ENCODE measurements at places on chromosomes 2 and 18. TPM values are rescaled to one million over a fixed set of nuclear protein-coding genes. Genes with fewer than 3 reads are reported as not detected.

DNA sequence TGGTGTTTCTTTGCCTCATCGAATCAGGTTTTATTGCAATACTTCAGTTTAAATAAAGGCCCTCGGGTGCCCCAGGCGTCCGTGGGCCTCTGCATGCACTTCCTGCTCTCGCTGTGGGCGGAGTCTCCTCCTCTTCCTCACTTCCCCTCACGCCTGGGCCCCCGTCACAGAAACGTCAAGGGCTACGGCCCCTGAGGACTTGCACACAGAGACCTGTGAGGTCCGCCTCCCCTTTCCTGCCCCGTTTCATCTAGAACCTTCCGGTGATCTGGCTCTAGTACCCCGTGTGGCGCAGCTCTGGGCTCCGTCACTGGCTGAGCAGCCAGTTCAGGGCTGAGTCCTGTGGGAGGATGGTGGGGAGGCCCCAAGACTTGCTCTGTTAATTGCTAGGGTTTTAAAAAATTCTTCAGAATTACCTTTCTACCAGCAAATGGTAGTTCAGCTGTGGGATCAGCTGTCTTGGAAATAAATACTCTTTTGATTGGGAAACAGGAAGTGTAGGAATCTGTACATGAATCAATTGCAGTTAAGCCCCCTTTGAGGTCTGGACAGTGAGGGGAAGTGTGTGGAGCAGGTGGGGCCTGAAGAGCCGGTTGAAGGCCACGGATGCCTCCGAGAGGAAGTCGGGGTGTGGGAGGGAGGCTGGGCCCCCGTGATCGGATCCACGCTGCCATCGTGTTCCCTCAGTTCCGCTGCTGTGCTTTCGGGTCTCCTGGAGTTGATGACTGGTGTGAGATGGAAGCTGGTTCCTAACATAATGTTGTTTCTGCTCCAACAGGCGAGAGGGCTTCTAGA is 10.2 kb downstream of the NFATC1 start:
- peak; percentile 54 for DNase-seq

DNA sequence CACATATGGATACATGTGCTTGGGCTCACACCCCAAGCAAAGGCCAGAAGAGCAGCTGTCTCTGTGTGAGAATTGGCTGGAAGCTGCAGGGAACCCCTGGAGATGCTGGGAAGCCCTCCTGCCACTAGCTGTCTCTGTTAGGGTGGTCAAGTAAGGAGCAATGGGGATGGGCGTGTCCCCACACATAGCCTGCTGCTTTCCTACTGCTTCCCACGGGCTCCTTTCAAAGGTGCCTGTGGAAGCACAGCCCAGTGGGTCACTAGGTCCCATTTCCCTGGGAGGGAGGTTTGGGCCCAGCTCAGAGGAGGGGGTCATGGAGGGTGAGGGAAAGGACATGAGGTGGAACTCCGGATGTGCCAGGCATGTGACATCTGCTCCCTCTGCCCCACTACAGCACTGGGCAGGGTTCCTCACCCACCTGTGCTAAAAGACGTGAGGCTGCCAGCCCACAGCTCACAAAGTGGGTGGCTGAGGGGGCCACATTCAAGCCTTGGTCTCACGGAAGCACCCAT is 24.4 kb upstream of the MAL start:
- DNase-seq: no peak

DNA sequence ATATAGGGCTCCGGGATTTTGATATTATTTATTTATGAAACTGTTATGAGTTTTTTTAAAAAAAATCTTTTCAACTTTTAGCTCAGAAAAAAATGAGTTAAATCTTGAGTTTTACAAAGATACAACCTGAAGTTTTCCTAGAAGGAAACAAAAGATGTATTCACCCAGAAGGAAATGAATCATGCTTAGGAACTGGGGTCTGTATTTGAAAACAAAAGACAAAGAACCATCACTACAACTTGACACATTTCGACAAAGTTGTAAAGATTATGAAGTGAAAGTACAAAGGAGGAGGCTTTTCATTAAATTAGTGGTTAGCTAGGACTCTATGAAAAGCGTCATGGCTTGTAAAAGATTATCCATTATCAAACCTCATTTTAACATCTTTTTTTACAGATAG is 143.3 kb downstream of the PDE1A start:
- DNase-seq: no peak

DNA sequence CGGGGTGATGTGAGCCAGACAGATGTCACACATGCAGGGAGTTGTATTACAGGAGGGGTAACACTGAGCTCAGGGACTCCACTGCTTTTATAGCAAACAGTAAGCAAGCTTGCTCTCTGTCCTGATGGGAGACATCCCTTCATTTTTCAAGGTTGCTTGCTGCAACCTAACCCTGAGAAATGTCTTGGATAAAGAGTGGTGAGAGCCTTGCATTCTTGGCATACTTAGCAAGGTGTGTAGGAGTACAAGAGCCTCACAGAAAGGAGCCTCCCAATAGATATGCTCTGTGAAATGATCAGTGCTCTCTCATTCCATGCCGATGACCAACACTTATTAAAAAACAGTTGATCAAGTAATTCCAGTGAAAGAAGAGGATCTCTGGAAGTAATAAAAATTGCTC is 8.1 kb downstream of the PFN4 start:
- no peak for DNase-seq

GRCh38 chr18:25830787-25831186 is 259.6 kb downstream of the SS18 start:
- DNase-seq: peak; percentile 37

Gene ASB18
- 11.3 TPM for total RNA-seq

- no peak for DNase-seq
These were observed 36.9 kb upstream of the SLC14A1 start for GRCh38 chr18:45686891-45687611.

Gene SP9
- total RNA-seq: not detected

DNA sequence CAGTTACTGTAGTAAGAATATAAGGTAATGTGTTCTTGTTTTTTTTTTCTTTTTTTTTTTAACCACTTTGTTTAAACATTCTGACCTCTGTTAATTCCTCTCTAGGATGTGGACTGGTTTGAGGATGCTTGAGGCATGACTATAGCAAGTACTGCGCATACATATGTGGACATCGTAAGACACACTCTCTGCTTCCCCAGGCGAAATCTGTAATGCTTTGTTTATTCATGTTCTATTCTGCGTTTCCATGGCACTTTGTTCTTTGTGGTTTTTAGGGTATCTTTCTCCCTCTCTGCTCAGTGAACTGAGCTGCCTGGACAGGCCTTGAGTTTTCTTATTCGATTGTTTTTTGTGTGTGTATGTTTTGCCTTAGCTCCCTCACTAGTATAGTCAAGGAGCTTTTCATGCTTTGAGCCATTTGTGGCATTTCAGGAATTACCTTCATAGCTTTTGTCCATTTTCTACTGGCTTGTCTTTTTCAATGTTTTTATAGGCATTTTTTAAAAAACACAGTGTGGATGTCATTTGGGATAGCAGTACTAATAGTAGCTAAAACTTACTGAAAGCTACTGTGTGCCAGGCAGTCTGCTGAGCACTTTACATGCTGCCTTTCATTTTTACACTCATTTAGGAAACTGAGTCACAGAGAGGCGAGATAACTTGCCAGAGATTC is 1.9 kb upstream of the SH3BP4 start:
- no peak for DNase-seq

GRCh38 chr2:44269831-44270230 is 5.4 kb upstream of the SLC3A1 start:
- no peak for DNase-seq

- peak; percentile 47 for DNase-seq
These were observed 218.4 kb upstream of the REV1 start for GRCh38 chr2:99708231-99708630.

GRCh38 chr2:162221064-162221463 is 22.2 kb downstream of the FAP start:
- peak; percentile 50 for DNase-seq

DNA sequence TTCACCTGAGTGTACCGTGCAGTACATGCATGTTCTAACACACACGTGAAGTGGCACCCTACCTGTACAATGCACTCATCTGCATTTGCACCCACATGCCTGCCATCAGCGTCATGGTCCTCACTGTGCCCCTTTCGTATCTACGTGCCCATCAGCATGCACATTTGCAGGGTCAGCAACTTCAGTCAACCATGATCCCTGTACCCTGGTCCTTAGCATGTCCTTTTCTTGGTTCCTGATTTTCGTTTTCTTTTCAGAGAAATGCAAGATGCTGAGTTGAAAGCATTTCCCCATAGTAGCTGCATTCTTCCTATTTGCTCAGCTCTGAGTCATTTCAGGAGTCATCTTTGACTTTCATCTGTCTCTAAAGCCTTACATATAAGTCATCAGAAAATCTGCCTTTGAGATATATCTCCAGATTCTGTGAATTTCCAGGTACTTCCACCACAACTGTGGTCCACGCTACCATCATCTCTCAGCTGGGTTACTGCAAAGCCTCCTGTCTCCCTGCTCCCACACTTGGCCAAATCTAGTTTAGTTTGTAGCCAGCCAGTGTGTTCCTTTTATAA is 14.7 kb upstream of the PUM2 start:
- DNase-seq: no peak

GRCh38 chr2:46644690-46645385 is 165.5 kb downstream of the TMEM247 start:
- DNase-seq: no peak

DNA sequence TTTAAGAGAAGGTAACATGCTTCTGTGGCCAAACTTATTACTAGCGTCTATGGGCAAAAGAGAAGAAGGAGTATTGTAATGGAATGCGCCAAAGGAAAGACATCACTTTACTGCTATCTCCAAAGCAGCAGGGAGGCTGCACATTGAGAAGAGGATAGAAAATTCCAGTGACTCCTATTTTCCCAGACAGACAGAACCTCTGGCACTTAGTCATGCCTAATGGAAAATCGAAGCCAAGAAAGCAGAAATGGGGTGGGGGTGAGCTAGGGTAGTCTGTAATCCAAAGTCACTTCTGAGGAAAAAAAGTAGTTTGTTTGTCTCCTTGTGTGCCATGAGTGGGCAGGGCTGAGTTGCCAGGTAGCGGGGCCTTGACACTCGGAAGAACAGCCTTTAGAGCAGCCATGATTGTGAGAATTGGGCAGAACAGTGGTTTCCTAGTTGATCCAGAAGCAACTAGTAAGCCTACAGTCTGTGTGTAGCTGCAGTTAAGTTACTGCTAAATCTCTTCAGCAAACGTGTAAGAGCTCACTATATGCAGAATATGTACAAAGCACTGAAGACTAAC is 79.4 kb upstream of the FOSL2 start:
- no peak for DNase-seq

Gene SALL3
- 0.36 TPM for total RNA-seq

DNA sequence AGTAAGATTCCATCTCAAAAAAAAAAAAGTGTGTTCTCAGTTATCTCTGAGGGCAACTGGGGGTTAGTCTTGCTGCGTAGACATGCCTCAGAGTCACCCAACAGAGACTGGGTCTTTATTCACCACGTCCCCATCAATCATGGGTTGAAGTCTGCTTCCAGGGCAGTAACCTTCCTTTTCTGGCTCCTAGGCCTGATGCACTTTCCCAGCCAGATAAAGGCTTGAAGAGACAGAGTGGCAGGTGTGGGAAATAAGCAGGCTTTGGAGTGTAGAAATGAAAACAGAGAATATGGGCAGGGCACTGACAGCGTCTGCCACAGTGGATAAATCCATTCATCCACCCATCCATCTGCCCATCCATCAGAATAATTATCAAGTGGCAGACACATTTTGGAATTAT is 134.1 kb upstream of the LGALSL start:
- no peak for DNase-seq

Gene CHST10
- 11.6 TPM for total RNA-seq

Gene PTH2R
- not detected for total RNA-seq

GRCh38 chr2:65371074-65371434 is 61.3 kb downstream of the SPRED2 start:
- no peak for DNase-seq

Gene DPYSL5
- not detected for total RNA-seq

Gene MOGAT1
- 0.44 TPM for total RNA-seq

- DNase-seq: no peak
These were observed 2.5 kb downstream of the DCC start for GRCh38 chr18:52342456-52342855.

Gene ORC2
- 24.5 TPM for total RNA-seq

Gene ZBTB7C
- total RNA-seq: 2.7 TPM

Gene OTOS
- total RNA-seq: not detected

Gene EFEMP1
- 72.3 TPM for total RNA-seq

Gene XIRP2
- total RNA-seq: 364 TPM

Gene HOXD10
- total RNA-seq: not detected

Gene GIGYF2
- total RNA-seq: 59.9 TPM

DNA sequence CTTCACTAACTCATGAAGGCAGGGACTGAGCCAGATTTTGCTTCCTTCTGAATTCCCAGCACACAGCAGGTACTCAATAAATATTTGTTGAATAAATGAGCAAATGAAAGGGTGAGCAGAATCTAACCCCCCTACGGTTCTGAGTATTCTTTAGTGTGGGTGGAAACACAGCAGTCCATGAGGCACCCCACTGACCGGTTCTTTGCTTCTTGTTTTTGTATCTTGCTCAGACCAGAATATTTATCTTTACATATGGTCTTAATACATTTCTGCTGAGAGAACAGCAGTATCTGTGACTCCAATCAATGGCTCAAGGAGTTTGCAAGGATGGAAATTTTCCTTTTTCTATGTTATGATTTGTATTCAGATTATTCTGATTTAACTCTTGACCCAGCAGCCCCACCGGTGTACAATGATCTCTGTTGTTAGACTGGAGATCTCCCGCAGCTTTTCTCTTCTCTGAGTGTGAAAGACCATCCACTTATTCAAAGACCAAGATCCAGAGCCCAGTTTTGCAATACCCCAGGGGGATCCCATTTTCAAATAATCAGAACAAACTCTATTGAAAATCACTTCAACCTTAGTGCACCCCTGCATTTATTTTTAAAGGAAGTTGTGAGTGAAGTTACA is 506.5 kb upstream of the TNP1 start:
- DNase-seq: no peak

Gene ARHGAP25
- total RNA-seq: 5.3 TPM

- no peak for DNase-seq
These were observed 133.0 kb downstream of the MSH2 start for GRCh38 chr2:47535996-47536395.

GRCh38 chr2:240441993-240442411 is 6.5 kb downstream of the GPC1 start:
- DNase-seq: no peak

DNA sequence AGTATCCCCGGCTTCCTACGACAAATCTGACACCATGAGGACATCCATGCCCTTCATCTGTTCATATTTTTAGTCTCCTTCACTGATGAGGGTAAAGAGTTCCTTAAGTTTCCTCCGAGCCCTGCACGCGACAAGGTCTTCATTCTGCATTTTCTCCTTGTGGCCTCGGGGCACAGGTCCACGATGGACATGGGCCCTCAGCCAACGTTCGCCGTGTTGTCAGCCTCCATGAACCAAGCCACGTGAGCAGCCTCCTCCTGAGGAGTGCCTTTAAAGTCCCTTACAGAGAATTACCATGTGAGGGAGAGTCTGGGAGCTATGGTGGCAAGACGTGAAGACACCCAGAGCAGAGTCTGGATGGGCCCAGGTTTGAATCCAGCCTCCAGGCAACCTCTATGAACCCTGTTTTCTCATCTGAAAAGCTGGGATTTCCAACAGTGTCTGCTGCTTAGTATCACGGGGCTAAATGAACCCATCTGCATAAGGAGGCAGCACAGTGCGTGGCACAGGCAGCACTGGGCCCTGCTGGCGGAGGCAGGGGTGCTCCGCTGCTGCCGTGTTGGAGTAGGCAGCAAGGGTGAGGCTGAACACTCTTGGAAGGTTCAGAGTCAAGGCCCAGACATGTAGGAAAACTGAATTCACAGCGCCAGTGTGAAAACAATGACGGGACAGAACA is 54.1 kb downstream of the EIPR1 start:
- no peak for DNase-seq

Gene HES6
- total RNA-seq: 2.7 TPM
